ENCODE measurements at places on chromosomes 2 and 18.

- DNase-seq = no peak
Observed at GRCh38 chr2:179239195-179239594, 25.4 kb downstream of the SESTD1 start.

- no peak for DNase-seq
Observed at GRCh38 chr2:40159333-40159732, 292.6 kb downstream of the SLC8A1 start.

GRCh38 chr2:162333968-162334367 lies 10.0 kb upstream of the GCA start:
- no peak for DNase-seq

- no peak for DNase-seq
Observed at GRCh38 chr2:175430236-175430635, 248.7 kb upstream of the ATP5MC3 start.

GRCh38 chr18:4391859-4392258 lies 63.2 kb downstream of the DLGAP1 start:
- no peak for DNase-seq

GRCh38 chr2:200223205-200223784 lies 83.2 kb upstream of the SPATS2L start:
- no peak for DNase-seq

DNA sequence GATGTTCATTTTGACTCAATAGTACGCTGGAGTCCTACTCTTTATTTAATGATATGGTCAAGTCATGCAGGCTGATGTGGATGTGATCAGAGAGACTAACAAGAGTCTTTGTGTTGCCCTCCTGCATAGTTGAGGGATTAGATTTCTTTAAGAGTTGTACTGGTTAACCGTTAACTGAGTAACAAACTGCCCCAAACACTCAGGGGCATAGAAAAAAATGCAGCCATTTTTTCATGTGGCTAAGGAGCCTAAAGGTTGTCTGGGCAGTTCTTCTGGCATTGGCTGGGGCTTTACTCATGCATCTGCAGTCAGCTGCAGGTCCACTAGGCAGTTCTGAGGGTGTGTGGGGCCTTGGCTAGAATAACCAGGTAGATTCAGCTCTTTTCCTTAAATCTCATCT lies 32.5 kb downstream of the DOCK10 start:
- DNase-seq = no peak

DNA sequence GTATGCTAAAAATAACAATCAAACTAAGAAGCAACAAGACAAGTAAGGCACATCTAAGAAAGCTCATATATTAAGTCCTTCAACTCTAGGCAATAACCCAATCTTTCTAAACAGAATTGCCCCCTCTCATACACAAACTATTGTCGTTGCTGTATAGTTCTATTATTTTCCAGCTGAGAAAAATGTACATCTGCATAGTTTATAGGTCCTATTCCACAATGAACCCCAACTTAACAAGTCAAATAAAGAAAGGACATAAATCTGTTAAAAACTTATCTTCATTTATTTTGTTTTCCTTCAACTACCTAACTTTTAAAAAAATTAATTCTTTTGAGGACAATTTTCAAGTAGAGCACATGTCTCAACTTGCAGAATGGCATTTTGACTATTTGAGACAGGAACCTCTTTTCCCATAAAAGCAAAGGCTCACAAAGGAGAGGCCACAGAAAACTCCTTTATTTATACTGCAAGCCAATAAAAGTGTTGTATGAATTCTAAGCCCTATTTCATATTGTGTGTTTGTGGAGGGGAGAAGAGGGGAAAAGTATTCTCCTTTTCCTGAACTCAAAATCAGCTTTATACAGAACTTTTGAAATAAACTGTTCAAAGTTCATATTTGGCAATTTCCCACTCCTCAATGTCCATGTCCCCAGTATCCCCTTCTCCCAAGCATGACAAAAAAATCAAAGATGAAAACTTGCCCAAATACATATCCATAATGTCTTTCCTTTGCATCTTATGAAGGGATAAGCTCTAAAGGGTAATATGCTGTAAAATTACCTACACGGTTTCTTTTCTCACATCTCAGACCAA lies 37.4 kb downstream of the RTN4 start:
- no peak for DNase-seq

DNA sequence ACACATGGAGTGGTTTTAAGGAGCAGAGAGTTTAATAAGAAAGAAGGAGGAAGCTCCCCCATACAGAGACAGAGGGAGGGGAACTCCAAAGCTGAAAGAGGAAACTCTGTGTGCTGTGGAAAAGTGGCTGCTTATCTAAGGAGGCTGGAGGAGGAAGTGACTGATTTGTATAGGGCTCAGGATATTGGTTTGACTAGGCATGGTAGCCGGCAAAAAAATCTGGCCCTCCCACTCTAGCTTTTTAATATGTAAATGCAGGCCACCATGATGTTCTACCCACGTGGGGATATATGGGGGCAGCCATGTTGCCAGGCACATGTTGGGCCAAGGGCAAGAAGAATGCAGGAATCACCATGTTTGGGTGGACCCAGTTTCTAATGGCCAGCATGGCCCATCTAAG lies 64.3 kb downstream of the HNMT start:
- no peak for DNase-seq

DNA sequence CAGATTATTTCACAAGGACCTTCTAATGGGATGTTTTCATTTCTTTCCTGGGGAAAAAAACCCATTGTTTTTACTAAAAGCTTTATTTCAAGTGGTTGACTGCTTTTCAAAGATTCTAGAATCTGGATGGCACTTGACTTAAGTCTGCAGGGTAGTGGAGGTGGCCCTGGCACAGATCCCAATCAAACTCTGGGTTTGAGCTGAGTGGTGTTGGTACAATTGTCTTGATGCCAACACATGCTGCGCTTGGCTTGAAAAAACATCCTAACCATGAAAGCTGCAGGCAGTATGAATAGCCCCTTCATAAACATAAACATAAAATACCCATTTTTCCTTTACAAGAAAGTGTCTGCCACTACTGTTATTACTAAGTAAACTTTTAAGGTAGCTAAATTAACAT lies 3.6 kb downstream of the PAPOLG start:
- DNase-seq = no peak

- no peak for DNase-seq
Observed at GRCh38 chr2:100957996-100958653, 44.0 kb upstream of the RPL31 start.

GRCh38 chr2:220224691-220225543 lies 597.5 kb downstream of the SLC4A3 start:
- DNase-seq = no peak

- no peak for DNase-seq
Observed at GRCh38 chr18:37124516-37124915, 295.6 kb downstream of the KIAA1328 start.

DNA sequence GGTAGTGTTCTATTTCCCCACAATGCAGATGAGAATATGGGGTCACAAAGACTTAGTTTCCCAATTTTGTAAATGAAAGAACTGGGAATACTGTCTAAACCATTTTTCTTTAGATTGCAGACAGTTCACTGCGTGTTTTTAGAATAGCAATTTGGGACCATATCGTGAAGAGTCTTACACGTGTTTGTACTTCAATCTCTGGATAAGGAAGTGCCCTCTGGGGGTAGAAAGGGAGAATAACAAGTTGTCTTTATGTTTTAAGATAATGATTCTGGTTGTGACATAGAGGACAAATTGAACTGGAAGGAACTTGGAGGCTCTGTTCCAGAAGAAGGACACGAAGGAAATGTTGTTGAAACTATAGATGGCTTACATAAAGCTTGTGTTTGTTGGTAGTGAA lies 457.7 kb downstream of the CBLN2 start:
- DNase-seq = no peak

GRCh38 chr2:200863782-200864175 lies 679 bp downstream of the CLK1 start:
- no peak for DNase-seq

DNA sequence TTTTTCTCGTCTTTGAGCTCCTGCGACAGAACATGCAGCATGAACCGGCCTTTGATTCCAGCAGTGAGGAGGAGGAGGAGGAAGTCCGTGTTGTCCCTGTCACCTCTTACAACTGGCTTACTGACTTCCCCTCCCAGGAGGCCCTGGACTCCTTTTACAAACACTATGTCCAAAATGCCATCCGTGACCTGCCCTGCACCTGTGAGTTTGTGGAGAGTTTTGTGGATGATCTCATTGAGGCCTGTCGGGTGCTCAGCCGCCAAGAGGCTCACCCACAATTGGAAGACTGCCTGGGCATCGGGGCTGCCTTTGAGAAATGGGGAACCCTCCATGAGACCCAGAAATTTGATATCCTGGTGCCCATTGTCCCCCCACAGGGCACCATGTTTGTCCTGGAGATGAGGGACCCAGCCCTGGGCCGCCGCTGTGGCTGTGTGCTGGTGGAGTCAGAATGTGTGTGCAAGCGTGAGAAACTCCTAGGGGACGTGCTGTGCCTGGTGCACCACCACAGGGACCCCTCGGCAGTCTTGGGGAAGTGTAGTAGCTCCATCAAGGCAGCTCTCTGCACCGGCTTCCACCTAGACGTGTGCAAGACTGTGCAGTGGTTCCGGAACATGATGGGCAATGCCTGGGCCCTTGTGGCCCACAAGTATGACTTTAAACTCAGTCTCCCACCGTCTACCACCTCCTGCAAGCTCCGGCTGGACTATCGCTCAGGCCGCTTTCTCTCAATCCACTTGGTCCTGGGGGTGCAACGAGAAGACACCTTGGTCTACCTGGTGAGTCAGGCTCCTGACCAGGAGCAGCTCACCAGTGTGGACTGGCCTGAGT lies 2.1 kb downstream of the ITPRIPL1 start:
- DNase-seq = no peak

DNA sequence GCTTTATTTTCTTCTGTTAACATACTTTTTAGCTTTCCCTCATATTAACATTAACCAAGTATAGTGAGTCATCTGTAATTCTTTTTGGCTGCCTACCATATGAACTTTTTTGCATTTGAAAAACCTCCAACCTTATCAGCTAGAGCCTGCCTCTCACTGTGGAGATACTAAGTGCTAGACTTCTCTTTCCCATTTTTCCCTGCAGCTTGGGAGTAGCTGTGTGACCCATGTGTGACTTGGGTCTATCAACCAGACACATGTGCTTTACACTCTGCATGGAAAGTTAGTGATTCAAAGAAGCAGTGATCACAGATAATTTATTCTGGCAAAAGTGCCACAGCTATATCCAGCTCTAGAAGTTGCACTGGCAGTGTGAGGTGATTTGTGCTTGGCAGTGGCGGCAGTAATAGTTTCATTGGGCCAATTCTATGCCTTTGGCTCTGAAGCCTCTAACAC lies 36.3 kb downstream of the PREPL start:
- DNase-seq = no peak

DNA sequence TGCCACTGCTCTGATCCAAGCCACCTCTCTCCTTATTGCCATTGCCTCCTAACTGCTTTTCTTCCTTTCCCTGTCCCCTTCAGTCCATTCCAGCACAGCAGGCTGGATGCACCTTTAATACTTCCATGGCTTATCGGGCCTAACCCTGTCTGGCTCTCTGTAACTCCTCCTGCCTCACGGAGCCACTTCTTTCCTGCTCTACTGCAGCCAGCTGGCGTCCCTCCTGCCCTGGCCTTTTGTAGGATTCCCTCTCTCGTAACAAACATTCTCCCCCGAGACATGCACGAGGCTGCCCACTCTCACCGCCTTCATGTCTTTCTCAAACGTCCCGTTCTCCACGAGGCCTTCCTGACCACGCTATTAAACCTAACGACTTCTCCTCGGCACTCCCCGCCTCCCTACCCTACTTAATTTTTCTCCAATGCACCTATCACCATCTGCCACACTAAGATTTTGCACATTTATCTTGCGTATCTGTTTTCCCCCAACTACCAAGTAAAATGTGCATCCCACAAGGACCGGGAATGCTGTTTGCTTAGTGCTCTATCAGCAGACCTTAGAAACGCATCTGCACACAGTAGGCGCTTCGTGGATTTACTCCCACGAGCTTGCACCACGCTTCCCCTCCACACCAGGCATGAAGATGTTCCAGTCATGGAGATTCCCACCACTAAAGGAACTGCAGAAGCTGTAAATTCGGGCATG lies 728 bp upstream of the C18orf63 start:
- no peak for DNase-seq
